ENCODE measurements at places on chromosomes 4 and X.

DNA sequence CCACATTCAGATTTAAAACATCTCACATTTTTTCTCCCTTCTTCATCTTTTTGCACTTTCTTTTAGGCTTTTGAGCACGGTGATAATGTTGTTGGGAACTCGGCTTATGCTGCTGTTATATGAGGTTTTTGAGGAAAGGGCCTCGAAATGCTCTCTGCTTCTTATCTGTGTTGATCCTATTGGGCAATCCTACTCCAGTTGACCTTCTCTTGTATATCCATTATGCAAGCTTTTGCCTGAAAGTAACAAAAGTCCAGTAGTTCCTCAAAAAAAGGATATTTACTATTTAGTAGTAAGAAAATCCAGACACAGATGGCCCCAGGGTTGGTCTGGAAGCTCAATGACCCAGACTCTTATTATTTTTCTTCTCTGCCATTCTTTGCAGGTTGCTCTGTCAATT, 57.7 kb upstream of the SPANXB1 start:
- no peak for DNase-seq

DNA sequence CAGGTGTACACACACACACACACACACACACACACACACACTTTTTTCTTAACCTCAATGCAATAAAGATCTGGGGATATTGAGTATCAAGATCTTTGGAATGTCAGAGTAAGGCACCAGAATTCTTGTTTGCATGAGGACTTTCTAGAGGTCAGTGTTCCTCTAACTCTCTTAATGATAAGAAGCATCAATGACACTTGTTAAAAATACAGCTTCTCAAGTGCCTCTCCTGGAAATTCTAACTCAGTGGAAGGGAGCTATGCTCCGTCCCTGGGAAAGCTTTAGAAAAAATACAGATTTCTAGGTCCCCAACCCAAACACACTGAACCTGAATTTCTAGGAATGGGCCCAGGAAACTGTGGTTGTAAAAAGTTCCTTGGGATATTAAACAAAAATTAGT, 25.8 kb upstream of the HCCS start:
- no peak for DNase-seq

- no peak for DNase-seq
Measured at GRCh38 chr4:108959491-108959890, 196.6 kb upstream of the ETNPPL start.

- DNase-seq = peak; percentile 7
Measured at GRCh38 chrX:70196961-70197720, 19.9 kb downstream of the DGAT2L6 start.

All from AG09319 (cell line).